Glomerular endothelial cell (primary cell): ENCODE measurements at places on chromosomes 5 and 9. TPM values are rescaled to one million over a fixed set of nuclear protein-coding genes. Genes with fewer than 3 reads are reported as not detected.

DNA sequence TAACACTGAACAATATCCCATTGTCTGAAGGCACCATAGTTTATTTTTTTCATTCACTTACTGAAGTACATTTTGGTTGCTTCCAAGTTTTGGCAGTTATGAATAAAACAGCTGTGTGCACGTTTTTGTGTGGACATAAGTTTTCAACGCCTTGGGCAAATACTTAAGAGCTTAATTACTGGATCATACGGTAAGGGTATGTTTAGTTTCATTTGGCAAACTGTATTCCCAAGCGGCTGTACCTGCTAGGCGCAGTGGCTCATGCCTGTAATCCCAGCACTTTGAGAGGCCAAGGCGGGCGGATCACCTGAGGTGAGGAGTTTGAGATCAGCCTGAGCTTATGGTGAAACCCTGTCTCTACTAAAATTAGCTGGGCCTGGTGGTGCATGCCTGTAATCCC, 63.7 kb upstream of the FAM120A start:
- no peak for DNase-seq

DNA sequence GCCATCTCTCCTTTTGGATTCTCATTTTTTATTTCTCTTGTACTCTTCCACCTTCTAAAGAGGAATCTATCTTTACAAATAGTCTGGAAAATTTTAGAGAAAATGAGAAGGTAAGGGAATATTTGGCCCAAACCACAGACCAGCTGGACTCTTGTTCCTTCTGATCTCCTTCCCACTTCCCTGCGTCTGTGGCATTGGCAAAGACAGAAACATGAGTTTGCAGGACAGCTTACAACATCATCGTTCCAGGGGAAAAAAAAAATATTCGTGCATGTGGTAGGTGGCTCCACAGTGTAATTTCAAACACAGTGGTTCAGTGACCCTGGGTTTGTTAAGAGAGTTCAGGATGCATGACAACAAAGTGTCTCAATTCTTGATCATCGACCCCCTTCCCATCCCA, 755.0 kb downstream of the DNAH5 start:
- no peak for DNase-seq

DNA sequence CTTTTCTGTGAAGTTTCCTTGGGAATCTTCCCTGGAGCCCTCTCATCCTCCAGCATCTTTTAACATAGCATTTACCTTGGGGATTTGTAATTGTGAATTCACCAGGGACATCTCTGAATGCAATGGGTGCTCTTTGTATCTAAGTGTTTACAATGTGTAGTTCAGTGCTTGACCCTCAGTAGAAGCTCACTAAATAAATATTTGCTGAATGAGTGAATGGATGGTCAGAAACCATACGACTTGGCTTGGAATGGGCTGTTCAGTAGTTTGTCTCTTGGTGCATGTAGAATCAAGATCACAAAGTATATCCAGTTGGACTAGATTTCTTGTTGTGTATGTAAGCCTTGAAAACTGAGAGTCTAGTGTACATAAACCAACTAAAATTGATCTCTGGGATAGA, 81.8 kb upstream of the MEF2C start:
- DNase-seq: no peak

GRCh38 chr9:105244734-105245028, 230 bp downstream of the SLC44A1 start:
- no peak for DNase-seq

GRCh38 chr5:160929360-160929759, 77.3 kb upstream of the ATP10B start:
- DNase-seq: no peak

DNA sequence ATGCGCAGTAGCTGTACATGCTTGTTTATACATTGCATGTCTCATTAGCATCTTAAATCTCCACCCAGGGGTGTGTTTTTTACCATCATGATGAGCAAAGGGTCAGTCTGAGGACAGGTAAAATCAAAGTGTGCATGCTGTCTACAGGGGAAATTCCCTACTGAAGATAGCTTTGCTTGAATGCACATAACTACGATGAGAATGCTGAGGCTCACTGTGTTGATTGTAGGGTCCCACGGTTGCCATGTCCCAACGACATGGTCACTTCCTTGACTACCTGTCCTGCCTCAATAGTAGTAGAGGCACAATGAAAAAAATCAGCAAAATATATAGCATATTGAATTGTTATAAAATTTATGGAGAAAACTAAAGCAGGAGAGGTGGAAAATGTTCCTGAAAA, 95.6 kb upstream of the TUSC1 start:
- no peak for DNase-seq

GRCh38 chr9:137326445-137327065, 24.5 kb upstream of the NRARP start:
- DNase-seq: no peak

- peak; percentile 86 for DNase-seq
Measured at GRCh38 chr9:136674786-136675349, 12.2 kb downstream of the EGFL7 start.

GRCh38 chr5:159965031-159965837, 43.7 kb upstream of the TTC1 start:
- DNase-seq: no peak

GRCh38 chr5:135139381-135140134, 105.5 kb upstream of the PITX1 start:
- no peak for DNase-seq

GRCh38 chr5:23448627-23449026, 58.8 kb upstream of the PRDM9 start:
- no peak for DNase-seq

- no peak for DNase-seq
Measured at GRCh38 chr5:173245319-173246134, 10.5 kb upstream of the NKX2-5 start.

GRCh38 chr5:78896132-78896531, 89.0 kb downstream of the ARSB start:
- DNase-seq: no peak

DNA sequence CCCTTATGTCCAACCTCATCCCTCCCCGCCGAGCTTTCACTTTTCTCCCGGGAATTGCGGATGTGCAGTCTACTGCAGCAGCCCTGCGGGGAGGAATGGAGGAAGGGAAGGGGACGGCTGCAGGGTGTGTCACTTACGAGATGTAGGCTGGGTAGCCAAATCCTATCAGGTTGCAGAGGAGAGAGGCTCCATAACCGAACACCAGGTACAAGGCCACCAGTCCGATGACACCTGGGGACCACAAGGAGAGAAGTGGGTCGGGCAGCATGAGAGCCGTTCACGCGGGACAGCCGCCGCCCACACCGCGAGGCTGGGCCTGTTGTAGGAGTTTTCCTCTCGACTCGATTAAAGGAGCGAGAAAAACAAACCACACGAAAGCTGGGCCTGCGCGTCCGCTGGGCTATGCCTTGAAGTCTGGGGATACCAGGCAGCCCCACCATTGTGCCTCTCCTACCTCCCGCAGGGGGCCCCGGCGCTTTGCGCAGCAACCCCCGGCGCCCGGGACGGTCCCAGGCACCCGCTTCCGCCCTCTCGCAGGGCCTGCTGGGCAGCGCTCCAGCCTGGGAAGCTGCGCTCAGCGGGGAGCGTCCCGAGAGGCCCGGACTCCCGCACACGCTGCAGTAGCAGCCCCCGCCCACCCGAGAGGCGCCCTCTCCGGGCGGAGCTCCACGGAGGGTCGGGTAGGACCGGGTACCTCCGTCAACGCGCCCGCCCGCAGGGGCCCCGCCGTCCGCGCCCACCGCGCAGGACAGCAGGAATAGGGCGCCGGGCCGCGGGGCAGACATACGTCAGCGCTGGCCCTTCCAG, 798 bp downstream of the REEP5 start:
- no peak for DNase-seq

DNA sequence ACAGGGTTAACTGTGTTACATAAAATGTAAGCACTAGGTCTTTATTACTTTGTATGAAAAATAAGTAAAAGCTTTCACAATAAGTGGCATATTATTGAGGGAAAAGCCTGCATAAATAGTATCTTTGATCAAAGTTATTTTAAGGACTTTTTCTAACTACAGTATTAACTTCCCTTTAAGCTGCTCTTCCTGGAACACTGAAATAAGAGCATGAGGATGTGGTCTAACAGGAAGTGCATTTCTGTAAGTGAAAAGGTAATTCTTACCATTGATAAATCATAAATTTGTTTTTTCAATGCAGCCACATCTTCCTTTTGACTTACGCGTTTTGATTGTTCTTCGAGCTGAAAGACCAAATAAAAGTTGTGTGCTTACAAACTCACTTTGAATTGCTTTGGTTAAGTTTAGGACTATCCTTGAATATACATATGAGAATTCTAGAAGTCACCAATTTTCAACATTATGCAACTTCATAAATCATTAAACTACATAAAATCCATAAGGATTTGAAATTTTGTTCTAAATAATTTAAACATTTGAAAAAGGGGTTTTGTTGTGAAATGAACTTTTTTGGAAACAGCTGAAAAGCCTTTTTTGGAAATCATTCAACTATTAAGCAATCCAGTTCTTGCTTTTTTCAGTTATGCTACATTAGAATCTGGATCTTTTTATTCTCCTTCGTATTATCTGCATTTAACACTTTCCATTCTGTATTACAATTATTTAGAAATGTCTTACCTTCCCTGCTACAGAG, 50.6 kb downstream of the RASEF start:
- no peak for DNase-seq

GRCh38 chr5:81762401-81762800, 11.5 kb upstream of the SSBP2 start:
- DNase-seq: no peak

Gene GLRA1
- not detected in 2 replicates for total RNA-seq

Gene AMBP
- total RNA-seq: not detected in 2 replicates

Gene RASGEF1C
- total RNA-seq: not detected in 2 replicates

Gene LHX3
- not detected in 2 replicates for total RNA-seq

Gene GNG10
- 50.9 and 65.7 TPM in 2 replicates for total RNA-seq

Gene GABBR2
- total RNA-seq: 1.0 and 3.3 TPM in 2 replicates

Gene EGFLAM
- 1.2 and 4.3 TPM in 2 replicates for total RNA-seq
